ENCODE measurements at places on chromosomes 4 and X.

DNA sequence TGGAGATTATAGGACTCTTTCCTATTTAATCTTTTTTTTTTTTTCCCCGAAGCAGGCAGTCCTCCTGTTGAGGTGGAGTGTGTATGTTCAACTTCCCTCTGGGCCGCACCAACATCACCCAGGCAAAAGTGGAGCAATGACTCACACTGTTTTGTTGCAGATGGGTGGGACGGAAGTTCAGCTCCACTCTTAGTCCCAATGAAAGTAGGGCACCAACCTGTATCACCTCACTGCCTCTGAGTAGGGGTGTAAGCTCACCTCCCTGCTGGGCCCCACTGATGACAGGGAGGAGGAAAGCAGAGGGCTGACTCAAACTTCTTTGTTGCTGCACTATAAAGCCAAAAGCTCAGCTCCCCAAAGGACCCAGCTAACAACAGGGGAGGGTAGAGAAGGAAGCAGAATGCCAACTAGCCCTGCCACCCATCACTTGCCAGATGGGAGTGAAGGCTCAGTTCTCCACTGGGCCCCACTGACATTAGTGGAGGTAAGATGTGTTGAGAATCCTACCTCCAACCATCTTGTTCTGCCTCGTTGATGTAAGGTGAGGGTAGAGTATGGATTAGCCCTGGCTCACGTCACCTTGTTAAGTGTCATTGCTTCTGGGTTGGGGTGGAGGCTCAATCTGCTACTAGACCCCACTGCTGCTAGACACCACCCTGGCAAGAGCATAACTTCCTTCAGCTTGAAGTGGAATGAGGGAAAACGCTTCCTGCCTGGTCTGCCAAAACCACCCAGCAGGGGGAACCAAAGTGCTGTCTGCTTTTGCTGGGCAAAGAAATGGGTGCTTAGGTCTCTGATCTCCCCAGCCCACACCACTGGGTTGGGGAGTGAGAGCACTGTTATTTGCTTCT lies 14.1 kb downstream of the RPS6KA3 start:
- peak; percentile 55 for DNase-seq

DNA sequence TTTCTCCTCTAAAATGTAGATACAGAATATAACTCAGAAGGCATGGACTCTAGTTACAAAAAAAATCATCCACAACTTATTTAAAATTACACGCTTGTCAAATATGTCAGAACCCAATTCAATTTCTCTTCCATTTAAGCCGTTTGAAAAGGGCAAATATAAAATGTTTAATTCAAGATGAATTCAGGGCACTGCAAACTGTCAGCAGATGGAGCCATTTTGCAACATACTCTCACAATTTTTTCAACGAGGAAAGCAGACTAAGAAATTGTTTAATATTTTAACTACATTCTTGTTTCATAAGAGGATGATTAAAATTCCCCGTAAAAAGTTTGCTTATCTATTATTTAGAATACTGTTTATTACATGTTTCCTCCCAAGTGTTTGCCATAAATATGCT lies 321.3 kb upstream of the CPXCR1 start:
- peak; percentile 19 for DNase-seq

GRCh38 chr4:23337292-23337691 lies 552.6 kb downstream of the PPARGC1A start:
- DNase-seq = peak; percentile 30

- no peak for DNase-seq
Observed at GRCh38 chr4:158669310-158669709, 2.4 kb downstream of the C4orf46 start.

- no peak for DNase-seq
Observed at GRCh38 chr4:26609868-26610267, 26.0 kb downstream of the TBC1D19 start.

DNA sequence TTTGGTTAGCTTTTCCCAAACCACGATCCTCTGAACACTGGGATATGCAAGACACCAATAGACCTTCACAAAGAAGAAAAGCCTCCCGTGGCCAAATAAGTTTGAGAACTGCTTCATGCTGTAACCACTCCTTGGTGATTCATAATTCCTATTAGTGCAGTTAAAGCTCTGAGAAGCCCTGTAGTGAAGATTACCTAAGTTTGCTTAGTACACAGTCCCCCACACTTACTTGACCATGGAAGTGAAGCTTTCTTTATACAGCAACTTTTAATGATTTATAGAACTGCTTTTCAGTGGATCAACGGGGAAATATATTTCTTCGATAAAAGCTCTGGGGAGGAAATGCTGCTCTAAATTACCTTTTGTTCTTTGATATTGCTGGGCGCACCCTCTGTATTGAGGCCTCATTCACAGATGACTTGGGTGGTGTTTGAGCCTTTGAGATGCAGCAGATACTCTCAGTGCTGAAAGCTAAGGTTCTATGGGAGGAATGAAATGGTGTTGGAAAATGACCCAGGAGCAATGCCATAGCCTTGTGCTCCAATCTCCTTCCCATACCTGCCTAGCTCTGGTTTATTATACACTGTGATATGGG lies 67.4 kb downstream of the CBLL2 start:
- no peak for DNase-seq

DNA sequence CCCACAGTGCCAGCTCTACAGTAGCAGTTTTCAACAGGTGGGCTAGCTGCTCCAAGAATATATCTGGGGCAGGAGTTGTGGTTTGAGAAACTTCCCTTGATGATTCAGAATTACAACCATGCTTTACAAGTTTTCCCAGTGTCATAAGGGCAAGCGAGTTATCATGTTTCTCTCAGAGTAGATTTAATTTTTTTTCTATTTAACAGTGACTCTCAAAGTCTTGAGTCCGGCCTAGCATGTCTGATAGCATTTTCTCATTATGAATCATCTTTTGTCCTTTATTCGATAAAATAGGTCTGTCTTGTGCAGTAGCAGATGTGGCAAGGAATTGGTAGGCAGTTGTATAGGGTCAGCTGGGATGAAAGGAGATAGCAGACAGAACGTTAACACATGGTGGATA lies 62.2 kb upstream of the SPANXD start:
- DNase-seq = no peak

- no peak for DNase-seq
Observed at GRCh38 chr4:134666640-134667039, 465.1 kb upstream of the PABPC4L start.

DNA sequence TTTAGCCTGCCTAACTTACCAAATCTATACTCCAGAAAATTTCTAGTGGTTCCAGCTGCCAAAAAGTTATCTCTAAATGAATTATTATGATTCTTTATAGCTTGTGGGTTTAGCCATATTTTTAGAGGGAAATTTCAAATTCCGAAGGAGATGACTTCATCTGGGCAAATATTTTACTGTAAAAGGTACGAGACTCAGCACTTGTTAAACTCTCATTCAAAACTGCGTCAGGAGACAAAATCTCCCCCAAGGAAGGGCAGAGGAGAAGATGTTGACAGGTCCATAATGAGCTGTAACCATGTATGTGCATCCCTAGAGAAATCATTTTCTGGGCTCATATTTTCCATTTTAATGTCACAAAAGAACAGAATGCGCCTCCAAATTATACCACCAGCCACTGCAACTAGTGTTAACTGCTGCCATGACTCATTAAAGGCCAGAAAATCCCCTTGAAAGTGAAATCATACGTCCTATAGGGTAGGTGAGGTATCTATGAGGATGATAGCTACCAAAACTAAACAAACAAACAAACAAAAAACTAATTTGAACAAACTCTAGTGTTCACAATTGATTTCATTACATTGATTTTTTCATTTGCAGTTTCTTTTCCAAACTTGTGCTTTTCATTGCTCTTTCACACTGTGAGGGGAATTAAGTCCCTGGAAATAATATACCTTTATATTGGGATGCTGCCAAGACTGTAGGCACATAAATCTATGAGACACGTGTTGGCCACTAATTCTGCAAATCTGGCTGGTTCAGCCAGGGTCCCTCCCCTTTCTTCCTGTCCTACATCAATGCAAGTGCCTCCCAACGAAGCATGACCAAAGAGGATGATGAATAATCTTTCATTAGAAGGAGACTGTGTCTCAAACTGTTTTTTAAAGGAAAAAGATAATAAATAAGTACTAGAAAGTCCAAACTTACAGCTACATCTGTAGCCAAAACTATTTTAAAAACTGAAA lies 85.8 kb downstream of the ARHGAP6 start:
- no peak for DNase-seq

- DNase-seq = no peak
Observed at GRCh38 chrX:2962381-2962780, 33.2 kb upstream of the ARSD start.

GRCh38 chr4:23348789-23349498 lies 540.9 kb downstream of the PPARGC1A start:
- DNase-seq = no peak

- peak; percentile 31 for DNase-seq
Observed at GRCh38 chr4:39597695-39598381, 40.8 kb downstream of the SMIM14 start.

DNA sequence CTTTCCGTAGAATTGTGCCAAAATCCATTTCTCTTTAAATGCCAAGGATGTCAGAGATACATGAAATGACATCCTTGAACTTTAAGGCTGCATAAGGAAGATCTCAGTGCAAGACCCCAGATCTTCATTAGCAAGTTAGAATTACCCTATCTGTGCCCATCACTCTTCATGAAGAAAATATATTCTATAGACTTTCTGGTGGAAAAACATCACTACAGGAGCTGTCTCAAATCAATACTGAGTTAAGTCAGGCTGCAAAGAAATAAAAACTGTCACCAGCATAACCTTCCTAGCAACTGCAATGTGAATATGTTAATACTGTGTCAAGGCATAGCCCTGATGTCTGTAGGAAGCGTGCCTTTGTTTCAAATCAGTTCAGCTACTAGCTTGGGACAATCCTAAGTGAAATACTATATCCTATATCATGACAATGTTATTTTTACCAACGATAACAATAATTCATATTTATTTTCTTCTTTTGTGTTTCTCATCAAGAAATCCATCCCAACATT lies 173.3 kb downstream of the TBCK start:
- DNase-seq = no peak

DNA sequence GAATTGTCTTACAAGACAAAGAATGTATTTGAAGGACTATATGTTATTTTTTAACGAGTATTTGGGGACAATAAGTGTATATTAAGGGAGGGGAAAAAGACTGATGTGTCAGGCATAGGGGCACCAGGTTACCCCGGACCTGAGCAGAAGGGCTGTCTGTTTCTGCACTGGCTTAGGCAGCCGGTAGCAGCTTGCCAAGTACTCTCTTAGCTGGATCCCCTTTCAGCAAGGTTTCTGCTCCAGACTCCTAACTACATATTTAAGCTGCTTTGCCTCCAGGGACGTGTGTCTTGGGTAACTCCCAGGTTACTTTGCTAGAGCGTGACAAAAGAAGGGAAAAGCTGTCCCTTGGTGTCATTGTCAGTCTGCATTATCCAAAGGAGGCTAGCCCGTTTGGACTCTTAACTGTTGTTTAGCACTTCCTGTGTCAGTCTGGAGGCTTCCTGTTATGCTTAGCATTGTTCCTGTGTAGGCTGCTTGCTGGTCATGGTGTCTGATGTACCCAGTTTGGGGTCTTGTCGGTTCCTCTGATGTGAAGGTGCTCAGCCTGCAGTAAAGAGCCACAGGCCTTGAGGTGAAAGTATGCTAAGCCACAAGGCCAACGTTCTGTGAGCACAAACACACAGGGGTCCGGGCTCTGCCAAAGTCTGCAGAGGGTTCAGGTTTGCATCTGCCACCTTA lies 11.6 kb downstream of the CXCR3 start:
- no peak for DNase-seq

DNA sequence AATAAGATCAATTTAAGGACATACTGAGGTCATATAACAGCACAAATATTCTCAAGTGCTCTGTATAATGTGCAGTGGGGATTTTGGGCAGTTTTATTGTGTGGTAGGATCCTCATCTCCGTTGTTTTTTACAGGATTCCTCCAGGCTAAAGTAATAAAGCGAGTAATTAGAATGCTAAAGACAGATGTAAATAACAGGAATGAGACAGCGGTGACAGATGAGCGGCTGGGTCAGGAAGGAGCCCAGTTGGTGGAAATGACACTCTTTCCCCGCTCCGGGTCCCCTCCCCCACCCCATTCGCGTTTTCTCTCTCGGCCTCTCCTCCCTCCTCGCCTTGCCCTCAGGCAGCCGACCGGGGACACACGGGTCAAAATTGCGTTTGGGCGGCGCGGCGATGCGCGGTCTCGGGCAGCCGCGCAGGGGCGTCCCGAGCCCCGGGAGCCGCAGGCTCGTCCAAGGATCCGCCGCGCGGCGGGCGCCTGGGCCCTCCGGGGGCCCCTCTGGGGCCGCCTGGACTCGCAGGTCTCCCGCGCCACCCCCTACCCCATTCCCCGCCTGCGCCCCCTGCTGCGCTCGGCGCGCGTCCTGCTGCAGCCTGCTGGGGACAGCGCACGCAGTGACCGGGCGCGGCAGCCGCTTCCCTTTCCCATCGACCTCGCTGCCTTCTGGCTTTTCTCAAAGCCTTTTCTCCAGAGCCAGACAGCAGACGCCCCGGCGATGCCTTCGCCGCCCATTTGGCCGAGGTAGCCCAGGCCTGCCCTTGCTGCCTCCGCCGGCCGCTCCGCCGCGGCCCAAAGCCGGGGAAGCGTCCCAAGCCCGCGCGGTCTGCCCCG lies 16.2 kb downstream of the POU4F2 start:
- DNase-seq = peak; percentile 64

- DNase-seq = no peak
Observed at GRCh38 chr4:69759189-69759604, 1.2 kb downstream of the SULT1B1 start.

DNA sequence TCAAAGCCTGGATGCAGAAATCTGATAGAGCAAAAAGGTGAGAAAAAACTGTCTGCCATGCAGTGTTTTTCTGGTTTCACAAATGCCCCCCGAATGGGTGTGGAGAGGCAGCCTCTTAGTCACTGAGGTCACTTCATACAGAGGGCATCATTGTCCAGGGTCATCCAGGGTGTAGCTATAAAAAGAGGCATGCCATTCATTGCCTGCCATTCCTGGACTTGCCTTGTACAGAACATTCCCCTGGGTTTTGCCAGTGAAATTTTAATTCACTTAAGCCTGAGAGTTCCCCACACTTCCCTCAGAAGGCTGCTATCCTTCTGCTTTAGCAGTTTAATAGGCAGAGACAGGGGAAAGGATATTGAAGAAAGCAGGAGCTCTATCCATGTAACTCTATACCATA lies 230.3 kb downstream of the UNC5C start:
- DNase-seq = no peak

- DNase-seq = no peak
Observed at GRCh38 chrX:29870608-29871007, 344.8 kb upstream of the MAGEB2 start.

GRCh38 chr4:154807042-154807630 lies 26.1 kb downstream of the RBM46 start:
- peak; percentile 85 for DNase-seq
